ENCODE measurements at places on chromosomes 5 and 9. TPM values are rescaled to one million over a fixed set of nuclear protein-coding genes. Genes with fewer than 3 reads are reported as not detected.

DNA sequence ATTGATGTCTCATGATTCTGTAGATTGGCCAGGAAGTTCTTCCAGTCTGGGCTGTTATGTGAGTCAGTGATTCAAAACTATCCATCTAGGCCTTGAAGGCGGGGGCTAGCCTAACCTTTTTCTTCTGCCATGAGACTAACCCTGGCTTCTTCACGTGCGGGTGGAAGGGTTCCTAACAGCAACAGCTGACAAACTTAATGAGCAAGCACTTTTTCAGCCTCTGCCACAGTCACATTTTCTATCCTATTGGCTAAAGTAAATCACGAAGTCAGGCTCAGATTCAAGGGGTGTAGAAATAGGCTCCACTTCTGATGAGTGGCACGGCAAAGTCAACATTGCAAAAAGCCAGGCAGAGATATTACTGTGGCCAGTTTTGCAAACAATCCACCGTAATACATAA lies 68.4 kb downstream of the STK32A start:
- no peak for DNase-seq

- no peak for DNase-seq
Observed at GRCh38 chr9:76651119-76651705, 113.0 kb upstream of the PCA3 start.

DNA sequence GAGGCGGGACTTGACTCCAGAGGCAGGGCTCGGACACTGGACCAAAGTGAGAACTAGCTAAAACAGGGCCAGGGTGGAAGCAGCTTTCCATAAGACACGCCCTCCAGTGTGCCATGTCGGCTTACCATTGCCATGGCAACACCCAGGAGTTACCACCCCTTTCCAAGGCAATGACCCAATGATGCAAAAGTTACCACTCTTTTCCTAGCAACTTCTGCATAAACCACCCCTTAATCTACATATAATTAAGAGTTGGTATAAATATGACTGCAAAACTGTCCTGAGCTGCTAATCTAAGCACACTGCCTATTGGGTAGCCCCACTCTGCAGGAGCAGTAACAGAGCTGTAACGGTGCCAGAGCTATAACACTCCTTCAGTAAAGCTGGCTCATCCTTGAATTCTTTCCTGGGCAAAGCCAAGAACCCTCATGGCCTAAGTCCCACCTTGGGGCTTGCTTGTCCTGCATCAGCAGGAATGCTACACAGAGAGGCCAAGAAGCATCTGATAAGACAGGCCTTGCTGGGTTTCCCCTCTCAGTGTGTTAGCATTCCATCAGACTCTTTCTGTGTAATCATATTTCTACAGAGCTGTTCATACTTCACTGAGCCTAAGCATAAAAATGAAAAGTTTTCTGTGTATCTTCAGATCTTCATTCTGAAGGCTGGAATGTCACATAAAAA lies 262.7 kb upstream of the KLF9 start:
- DNase-seq: no peak

GRCh38 chr9:127128341-127129072 lies 6.1 kb upstream of the ANGPTL2 start:
- DNase-seq: no peak

- DNase-seq: no peak
Observed at GRCh38 chr9:107809871-107810460, 320.4 kb upstream of the KLF4 start.

GRCh38 chr5:37189355-37189754 lies 59.8 kb downstream of the CPLANE1 start:
- no peak for DNase-seq

- DNase-seq: no peak
Observed at GRCh38 chr9:126293522-126293889, 33.1 kb upstream of the MVB12B start.

- DNase-seq: no peak
Observed at GRCh38 chr5:31066655-31067328, 126.7 kb upstream of the CDH6 start.

- DNase-seq: no peak
Observed at GRCh38 chr5:68116868-68117411, 98.6 kb upstream of the PIK3R1 start.

DNA sequence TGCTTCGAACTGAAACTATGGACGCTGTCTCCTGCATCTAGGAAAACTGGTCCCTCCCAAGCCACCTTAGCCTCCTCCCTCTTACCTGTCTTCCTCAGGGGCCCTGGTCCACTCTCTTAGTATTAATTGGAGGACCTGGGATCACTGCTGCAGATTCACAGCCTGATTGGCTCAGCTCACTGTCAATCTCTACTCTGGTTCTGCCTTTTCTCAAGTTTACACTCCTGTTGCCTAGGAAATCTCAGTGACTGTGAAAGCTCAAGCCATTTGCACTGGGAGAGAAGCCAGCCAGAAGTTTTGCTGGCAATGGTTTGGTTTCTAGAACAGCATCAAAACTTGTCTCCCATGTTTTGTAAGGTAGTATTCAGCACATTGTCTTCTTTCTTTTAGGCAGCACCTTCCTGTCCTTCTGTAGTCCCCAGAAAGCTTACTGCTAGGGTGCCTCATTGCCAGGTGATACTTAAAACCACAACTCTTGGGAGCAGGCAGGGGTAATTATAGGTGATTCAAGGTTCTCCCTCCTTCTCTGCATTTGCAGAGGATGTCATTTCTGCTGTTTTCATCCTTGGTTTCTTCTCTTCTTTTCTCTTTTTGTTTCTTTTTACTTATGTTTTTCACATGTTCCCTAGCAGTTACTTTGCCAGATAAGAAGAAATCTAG lies at the start of gene CAPSL:
CAPSL (minus strand) TSS at position 55 of the 660 bp plus-strand sequence. CDS start 17,502 bp downstream, outside the sequence.
- no peak for DNase-seq

GRCh38 chr9:124770359-124771020 lies 621 bp downstream of the NR6A1 start:
- DNase-seq: peak; percentile 68

GRCh38 chr5:142819825-142820224 lies 49.6 kb downstream of the ARHGAP26 start:
- DNase-seq: no peak

GRCh38 chr9:81427870-81428269 lies 261.5 kb downstream of the TLE1 start:
- no peak for DNase-seq

DNA sequence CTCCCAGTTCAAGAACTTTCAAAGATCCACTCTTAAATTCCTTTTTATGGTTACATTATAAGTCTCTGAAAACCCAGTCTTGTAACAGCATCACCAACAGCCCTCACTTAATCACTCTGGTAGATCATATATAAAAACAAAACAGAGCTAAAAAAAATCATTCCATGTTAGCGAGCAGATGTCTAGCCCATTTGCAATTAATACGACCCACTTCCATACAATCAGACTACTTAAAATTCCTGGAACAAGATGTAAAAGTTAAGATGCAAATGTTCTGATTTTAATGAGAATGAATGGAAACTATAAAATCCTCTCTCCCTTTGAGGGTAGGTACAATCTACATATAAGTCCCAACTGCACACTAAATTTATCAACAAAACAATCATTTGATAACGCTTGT lies 167.0 kb downstream of the MED27 start:
- DNase-seq: no peak

DNA sequence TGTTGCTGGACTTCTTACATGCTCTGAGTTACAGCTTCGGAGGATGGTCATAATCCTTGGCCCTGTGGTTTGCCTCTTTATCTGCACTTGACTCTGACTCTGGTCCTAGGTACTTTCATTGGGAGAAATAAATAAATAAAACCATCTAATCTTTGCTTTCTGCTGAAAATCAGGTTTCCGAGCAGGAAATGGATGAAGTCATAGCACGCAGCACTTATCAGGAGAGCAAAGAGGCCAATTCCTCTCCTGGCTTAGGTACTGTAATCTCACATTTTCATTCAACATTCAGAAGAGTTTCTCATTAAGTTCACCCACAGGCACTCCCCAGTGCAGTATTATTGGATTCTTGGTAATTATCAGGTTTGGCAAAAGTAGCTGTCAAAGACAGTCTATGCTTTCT lies 104.7 kb downstream of the GOLPH3 start:
- DNase-seq: no peak

- no peak for DNase-seq
Observed at GRCh38 chr5:35855187-35855586, 1.5 kb upstream of the IL7R start.

DNA sequence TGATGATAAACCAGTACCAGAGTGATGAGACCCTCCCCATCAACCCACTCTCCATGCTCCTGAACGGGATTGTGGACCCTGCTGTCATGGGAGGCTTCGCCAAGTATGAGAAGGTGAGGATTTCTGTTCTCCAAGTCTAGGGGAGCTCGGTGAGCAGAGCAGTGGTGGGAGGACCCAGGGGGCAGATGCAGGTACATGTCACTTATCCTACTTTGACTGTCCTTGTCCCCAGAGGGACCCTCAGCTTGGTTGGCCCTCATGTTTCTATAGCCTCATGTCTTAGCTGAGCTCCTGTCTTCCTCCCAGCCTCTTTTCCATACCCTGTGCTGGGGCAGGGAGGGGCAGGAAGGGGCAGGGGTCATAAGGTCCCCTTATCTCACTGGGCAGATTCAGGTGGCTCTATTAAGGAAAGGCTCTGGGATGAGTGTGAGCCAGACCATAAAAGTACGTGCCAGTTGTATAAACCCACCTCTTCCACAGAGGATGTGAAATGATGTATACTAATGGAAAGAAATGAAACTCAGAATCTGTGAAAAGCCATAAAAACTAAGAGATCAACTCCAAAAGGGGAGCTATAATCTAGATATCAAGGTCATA lies 38.0 kb upstream of the FOXI1 start:
- DNase-seq: no peak

- DNase-seq: no peak
Observed at GRCh38 chr5:127210042-127210441, 80.6 kb upstream of the MEGF10 start.

GRCh38 chr5:3024126-3024525 lies 272.6 kb upstream of the IRX2 start:
- DNase-seq: no peak

- no peak for DNase-seq
Observed at GRCh38 chr5:107384256-107384655, 286.5 kb downstream of the EFNA5 start.

DNA sequence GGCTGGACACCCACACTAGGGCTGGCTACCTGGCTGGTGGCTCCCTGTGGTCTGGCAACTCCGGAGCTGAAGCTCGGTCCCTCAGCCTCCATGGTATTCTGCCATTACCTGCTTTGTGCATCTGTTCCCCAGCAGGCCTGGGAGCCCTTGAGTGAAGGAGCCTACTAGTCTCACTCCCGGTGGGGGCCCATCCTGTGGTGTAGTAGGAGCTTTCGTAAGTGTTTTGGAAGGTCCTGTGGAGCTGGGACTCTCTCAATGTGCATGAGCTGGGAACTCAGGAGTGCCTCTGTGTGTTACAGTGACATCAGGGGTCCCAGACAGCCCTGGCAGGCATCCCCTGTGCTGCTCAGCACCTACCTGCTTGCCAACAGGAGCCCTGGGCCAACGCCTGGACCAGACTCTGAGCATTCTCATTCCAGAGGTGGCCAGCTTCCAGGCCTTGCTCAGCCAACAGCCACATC lies 267.1 kb downstream of the GADD45G start:
- DNase-seq: peak; percentile 37

DNA sequence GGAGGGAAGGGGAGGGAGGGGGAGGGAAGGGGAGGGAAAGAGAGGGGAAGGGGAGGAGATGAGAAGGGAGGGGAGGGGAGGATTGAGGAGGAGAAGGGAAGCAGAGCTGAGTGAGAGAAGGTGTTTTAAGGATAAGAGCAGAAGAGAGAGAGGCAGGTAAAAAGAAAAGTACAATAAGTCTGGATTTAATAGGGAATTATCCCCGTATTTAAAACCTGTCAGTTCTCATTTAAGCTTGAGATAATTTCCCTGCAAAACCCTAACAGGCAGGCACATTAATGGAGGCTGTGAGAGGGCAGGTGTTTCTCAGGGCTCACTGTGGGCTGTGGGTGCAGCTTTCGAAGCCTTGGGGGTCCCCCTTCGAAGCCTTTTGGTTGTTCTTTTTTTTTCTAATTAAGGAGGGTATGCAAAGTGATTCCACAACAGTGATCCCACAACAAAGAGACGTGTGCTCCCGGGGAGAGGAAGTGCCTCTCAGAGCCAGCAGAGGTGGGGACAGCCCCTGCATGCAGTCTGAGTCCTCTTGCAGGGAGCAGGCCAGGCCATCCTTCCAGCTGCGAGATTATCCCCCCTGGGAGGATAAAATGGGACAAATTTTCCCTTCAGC lies 317.9 kb upstream of the IRX1 start:
- DNase-seq: no peak

GRCh38 chr9:6133346-6134063 lies 82.1 kb upstream of the IL33 start:
- no peak for DNase-seq

DNA sequence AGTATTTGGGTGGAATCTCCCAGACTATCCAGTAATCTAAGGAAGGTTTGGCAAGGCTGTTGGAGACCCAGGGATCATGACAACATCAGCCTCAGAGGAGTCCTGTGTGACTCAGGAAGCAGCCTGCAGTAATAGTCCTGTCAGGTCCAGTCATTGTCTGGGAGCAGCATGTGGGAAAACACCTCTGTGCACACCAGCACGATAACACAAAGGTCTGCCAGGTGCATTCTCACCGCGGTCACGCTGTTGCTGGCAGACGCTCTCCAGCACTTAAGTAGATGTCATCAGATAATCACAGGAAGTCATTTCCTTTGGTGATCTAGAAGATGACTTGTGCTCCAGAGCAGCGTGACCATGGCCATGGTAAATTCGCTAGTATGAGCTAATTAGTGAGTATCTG lies 99.2 kb upstream of the IQGAP2 start:
- peak; percentile 69 for DNase-seq

- no peak for DNase-seq
Observed at GRCh38 chr9:77221431-77221830, 44.1 kb downstream of the VPS13A start.

The SMAD5 gene
- 49.2 TPM for total RNA-seq

The DRD1 gene
- total RNA-seq: 0.18 TPM

The EEIG1 gene
- total RNA-seq: 54.1 TPM

The DAB2IP gene
- 21.6 TPM for total RNA-seq

The WNT8A gene
- total RNA-seq: not detected

The PFN3 gene
- not detected for total RNA-seq

The SLC25A46 gene
- 24.6 TPM for total RNA-seq

The FAM81B gene
- not detected for total RNA-seq

The ARID3C gene
- total RNA-seq: 1.7 TPM

The GGTA1 gene
- 1.2 TPM for total RNA-seq

The FAM163B gene
- total RNA-seq: 1.6 TPM

The DMRT2 gene
- not detected for total RNA-seq

The RNF183 gene
- total RNA-seq: 0.27 TPM

The FBP1 gene
- 767 TPM for total RNA-seq

The NIPBL gene
- 23.0 TPM for total RNA-seq

The RNF180 gene
- total RNA-seq: 6.2 TPM
